ENCODE measurements at places on chromosomes 16 and 17.
A peak's percentile ranks its signal among the peaks of the same experiment; 100 is the strongest.

DNA sequence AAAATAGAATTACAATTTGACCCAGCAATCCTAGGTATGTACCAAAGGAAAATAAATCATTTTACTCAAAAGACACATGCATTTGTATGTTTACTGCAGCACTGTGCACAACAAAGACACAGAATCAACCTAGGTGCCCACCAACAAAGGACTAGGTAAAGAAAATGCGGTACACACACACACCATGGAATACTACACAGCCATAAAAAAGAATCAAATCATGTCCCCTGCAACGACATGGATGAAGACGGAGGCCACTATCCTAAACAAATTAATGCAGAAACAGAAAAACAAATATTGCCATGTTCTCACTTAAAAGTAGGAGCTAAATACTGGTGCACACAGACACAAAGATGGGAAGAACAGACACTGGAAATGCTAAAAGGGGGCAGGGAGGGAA is 36.2 kb downstream of the BRD7 start:
- DNase-seq: no peak

GRCh38 chr16:74372953-74373846 is 2.9 kb upstream of the NPIPB15 start:
- no peak for DNase-seq

- DNase-seq: no peak
Measured at GRCh38 chr17:56028837-56029236, 124.4 kb upstream of the ANKFN1 start.

GRCh38 chr17:67289181-67289876 is 44.3 kb upstream of the HELZ start:
- DNase-seq: no peak

GRCh38 chr17:6948562-6948961 is 47.3 kb upstream of the ALOX12 start:
- DNase-seq: no peak

GRCh38 chr16:57231821-57232350 is 13.2 kb upstream of the ARL2BP start:
- DNase-seq: no peak

- DNase-seq: no peak
Measured at GRCh38 chr17:73098919-73099318, 6.4 kb upstream of the SLC39A11 start.

- no peak for DNase-seq
Measured at GRCh38 chr17:6374271-6374691, 60.6 kb downstream of the AIPL1 start.

GRCh38 chr16:1982013-1982433 is 754 bp upstream of the NOXO1 start:
- no peak for DNase-seq

DNA sequence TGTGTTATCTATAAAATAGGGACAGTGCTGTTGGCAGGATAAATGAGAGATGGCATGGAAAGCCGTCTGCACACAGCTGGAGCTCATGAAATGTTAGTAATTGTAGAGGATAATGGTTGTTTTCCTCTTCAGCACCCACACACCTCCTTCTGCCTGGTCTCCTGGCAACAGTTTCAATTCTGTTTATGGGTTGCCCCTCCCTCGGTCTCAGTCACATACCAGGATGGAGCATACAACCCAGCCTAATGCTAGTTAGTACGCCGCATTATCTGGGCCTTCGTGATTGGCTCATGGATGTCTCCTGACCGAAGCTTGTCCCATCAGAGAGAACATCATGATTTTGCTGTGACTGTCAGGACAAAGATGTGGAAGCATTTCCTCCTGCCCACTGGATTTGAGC is 126.2 kb upstream of the WSCD1 start:
- DNase-seq: no peak

GRCh38 chr16:58727028-58727781 is 6.9 kb downstream of the GOT2 start:
- no peak for DNase-seq

DNA sequence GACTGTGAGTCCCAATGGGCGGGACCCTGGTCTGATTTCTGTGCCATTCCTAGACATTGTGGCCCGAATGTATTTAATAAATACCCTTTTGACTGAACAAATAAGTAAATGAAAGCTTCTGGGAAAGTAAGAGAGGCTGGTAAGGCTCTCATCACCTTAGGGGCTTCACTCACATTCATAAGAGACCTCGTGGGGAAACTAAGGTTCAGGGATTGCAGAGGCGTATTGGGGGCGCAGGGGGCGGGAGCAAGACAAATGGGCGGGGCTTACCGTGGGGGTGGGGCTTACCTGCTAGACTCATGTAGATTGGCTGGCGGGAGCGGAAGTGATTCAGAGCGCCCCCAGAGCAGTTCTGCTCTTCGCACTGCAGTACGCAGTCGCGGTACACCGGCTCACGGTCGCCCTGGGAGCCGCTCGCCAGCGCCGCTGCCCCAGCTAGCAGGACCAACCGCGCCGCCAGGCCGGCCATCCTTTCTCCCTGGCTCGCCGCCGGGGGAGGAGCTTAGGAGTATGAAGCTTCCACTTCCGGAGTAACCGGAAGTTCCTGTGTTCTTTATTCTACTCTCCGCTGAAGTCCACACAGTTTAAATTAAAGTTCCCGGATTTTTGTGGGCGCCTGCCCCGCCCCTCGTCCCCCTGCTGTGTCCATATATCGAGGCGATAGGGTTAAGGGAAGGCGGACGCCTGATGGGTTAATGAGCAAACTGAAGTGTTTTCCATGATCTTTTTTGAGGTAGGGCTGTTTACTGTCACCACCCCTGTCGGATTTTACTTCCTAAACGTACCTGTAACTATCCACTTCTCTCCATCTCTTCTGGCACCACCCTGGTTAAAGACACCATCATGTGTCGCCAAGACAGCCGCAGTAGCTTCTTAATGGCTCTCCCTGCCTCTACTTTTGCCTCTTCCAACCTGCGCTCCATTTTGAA is at the start of gene PGAP3:
TSS of gene PGAP3 (minus strand) at position 512 of the 929 bp plus-strand sequence. CDS start at position 469, 43 bp downstream.
- DNase-seq: peak; percentile 87

DNA sequence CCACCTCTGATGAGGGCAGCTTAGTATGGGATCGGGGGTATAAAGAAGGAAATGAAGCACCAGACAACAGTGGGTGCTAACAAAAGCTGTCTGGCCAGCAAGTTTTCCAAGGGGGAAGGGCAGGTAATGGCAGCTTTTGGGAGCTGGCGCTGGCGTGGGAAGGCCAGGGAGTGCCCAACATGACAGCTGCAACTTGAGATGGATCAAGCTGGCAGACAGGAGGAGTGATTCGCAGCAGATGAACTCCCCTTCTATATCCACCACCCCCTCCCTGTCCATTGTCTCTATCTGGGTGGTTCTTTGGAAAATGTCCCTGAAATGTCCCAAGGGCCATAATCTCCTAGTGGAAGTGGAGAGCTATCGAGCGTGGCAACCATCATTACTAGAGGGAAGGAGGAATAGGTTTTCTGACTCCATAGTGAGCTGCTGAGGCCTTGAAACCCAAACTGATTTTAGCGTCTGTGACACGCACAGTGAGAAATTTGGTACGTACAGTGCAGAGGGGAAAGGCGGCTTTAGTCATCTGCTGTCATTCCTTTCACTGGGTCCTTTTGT is 4.8 kb upstream of the INPP5K start:
- no peak for DNase-seq

- no peak for DNase-seq
Measured at GRCh38 chr16:12680531-12680930, 123.2 kb downstream of the CPPED1 start.

- no peak for DNase-seq
Measured at GRCh38 chr16:86521236-86522197, 11.2 kb downstream of the FOXF1 start.

DNA sequence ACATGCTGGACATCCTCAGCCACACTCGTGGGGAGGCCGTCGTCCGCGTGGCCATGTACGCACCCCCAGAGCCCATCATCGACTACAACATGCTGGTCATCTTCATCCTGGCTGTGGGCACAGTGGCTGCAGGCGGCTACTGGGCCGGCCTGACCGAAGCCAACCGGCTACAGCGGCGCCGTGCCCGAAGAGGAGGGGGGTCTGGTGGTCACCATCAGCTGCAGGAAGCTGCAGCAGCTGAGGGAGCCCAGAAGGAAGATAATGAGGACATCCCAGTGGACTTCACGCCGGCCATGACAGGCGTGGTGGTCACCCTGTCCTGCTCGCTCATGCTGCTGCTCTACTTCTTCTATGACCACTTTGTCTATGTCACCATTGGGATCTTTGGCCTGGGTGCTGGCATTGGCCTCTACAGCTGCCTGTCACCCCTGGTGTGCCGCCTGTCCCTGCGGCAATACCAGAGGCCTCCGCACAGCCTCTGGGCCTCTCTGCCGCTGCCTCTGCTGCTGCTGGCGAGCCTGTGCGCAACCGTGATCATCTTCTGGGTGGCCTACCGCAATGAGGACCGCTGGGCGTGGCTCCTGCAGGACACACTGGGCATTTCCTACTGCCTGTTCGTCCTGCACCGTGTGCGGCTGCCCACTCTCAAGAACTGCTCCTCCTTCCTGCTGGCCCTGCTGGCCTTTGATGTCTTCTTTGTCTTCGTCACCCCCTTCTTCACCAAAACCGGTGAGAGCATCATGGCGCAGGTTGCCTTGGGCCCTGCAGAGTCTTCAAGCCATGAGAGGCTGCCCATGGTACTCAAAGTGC is 900 bp downstream of the SPPL2C start:
- DNase-seq: no peak

DNA sequence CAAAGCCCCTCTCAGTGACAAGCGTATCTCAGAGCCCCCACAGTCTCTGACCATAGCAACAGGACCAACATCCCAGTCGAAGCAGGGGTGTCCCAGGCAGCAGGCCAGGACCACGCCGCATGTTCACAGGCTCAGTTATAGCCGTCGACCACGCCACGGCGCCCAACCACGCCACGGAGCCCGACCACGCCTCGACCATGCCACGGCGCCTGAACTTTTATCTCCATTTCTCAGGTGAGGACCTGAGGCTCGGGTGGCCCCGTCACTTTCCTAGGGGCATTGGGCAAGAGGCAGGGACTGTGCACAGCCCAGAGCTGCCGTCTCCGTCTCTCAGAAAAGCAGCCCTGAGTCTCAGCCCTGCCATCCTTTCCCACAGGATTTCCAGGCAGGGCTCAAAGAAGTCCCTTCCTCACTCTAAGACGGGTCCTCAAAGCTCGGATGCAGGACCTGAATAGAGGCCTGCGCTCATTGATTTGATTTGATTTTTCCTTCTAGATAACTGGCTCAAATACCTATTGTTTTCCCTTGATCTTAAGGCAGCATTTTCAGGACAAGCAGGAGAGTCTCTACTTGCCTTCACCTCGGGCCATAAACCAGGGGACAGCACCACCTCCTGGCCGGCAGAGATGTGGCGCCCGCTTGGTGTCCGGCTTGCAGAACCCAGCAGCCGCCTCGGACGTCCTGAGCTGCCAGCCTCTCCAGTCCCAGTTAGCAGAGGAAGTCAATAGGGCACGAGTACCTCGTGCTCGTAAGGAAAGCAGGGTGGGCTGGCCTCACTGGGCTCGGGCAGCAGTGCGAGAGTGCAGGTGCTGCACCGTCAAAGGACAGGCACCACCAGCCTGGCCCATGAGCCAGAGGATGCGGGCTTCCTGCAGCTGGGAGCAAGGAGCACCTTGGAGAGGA is 38.8 kb downstream of the C16orf95 start:
- peak; percentile 65 for DNase-seq

GRCh38 chr17:78174346-78174869 is 6.0 kb downstream of the SYNGR2 start:
- DNase-seq: no peak

DNA sequence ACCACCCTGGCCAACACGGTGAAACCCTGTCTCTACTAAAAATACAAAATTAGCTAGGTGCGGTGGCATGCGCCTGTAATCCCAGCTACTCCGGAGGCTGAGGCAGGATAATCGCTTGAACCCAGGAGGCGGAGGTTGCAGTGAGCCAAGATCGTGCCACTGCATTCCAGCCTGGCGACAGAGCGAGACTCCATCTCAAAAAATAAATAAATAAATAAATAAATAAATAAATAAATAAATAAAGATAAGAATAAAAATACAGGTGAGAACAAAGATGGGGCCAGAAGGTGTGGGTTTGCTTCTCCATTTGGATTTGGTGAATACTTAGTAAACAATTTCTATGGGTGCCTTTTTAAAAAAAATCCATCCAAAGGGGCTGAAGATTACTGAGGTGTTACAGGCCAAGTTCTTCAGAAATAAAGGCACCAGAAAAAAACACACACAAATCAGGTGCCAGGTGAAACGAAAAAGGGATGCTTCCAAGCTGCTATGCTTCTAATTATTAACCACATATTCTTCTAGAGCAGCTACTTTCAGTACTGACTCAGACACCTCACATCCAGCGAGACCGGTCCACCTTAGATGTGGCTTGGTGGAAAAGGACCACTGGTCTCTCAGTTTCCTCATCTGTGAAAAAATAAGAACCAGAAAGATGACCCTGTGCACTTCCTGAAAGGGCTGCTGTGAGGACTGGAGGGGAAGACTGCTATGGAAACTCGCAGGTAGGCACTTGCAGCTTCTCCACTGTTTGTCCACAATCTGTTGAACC is 9.2 kb downstream of the GLYR1 start:
- no peak for DNase-seq

- no peak for DNase-seq
Measured at GRCh38 chr16:4714996-4715395, 19.1 kb downstream of the ANKS3 start.

- DNase-seq: no peak
Measured at GRCh38 chr16:29900888-29901606, 759 bp downstream of the ASPHD1 start.

- DNase-seq: no peak
Measured at GRCh38 chr16:50308237-50308965, 42.0 kb downstream of the ADCY7 start.

DNA sequence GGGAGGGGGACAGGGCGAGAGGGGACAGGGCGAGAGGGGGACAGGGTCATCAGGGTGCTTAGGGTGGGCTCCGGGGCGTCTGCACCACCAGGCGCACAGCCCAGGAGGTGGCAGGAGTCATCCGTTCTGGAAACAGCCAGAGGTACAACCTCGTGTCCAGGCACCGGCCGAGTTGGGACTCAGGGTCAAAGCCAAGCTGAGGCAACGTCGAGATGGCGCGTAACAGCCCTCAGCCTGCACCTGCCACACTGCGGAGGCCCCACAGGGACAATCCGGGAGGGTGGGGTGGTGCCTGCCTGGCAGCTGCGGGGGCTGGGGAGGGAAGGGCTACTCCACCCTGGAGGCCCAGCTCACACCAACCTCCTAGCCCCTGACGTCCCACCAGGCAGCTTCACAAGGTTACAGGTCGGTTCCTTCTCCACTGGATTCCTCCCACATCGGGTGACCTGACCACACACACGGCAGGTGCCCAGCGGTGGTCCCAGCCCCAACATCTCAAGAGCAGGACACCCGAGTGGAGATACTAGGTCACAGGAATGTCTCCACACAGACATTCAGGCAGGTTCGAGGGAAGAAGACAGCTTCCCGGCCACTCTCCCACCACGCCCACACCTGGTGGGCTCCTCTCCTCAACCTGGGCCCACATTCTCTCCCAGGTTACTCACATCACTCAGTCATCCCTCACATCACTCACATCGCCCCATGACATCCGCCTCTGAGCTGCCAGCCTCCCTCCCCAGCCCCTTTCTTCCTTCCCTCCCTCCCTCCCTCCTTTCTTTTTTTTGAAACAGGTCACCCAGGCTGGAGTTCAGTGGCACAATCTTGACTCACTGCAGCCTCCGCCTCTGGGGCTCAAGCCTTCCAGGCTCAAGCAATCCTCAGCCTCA is 47.3 kb downstream of the RPH3AL start:
- no peak for DNase-seq
